ENCODE measurements at places on chromosomes 16 and 17. TPM values are rescaled to one million over a fixed set of nuclear protein-coding genes. Genes with fewer than 3 reads are reported as not detected.

The KRTAP2-3 gene
- total RNA-seq = not detected

The USP43 gene
- total RNA-seq = 2.0 TPM

The NHLRC4 gene
- 0.86 TPM for total RNA-seq

The GPR139 gene
- not detected for total RNA-seq

The SUZ12 gene
- total RNA-seq = 43.9 TPM

The IRX3 gene
- total RNA-seq = 33.0 TPM

The ABI3 gene
- 1.0 TPM for total RNA-seq

The SENP3 gene
- 83.7 TPM for total RNA-seq

The KCNH6 gene
- total RNA-seq = not detected

The EFNB3 gene
- total RNA-seq = 25.3 TPM

The IRX5 gene
- total RNA-seq = 12.7 TPM

The KCNJ18 gene
- total RNA-seq = not detected

The ARHGDIG gene
- total RNA-seq = 2.0 TPM

The CA7 gene
- not detected for total RNA-seq

The CRYBA1 gene
- 2.4 TPM for total RNA-seq

The NACA2 gene
- total RNA-seq = not detected

The HOXB2 gene
- 60.9 TPM for total RNA-seq

The NTHL1 gene
- total RNA-seq = 51.9 TPM

The FSCN2 gene
- 0.43 TPM for total RNA-seq

The TBC1D3H gene
- total RNA-seq = not detected

The WFIKKN1 gene
- 8.5 TPM for total RNA-seq

Measured in neural crest cell (in vitro differentiated cells).